ENCODE measurements at places on chromosomes 5 and 9.

- no peak for DNase-seq
Observed at GRCh38 chr5:147635882-147636728, 126.2 kb upstream of the DPYSL3 start.

DNA sequence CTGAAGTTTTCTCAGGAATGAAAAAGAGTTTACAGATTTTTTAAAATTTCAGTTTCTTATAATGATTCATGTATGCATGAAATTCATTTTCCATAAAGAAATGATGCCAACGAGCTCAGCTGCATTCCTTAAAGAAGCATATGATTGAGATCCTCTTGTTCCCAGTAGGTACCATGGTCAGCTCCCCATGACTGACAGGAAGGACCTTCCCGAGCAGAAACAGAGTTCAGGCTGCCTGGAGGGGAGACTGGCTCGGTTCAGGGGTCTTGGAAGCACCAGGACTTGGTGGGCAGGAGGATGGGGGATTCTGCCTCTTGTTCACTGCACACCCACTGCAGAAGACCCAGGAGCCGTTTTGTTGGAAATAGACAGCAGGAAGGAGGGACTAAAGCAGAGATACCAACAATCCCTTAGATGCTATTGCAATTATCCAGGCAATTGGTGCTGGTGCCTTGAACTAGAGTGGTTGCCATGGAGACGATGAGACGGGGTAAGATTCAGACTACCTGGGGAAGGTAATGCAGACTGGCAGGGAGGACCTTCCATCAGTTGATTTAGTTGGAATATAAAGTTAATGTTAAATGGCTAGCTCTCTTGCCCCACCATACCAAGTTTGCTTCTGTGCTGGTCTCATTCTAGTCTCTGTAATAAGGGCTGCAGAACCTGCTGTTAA lies 447.8 kb downstream of the MTRR start:
- DNase-seq, result no peak

DNA sequence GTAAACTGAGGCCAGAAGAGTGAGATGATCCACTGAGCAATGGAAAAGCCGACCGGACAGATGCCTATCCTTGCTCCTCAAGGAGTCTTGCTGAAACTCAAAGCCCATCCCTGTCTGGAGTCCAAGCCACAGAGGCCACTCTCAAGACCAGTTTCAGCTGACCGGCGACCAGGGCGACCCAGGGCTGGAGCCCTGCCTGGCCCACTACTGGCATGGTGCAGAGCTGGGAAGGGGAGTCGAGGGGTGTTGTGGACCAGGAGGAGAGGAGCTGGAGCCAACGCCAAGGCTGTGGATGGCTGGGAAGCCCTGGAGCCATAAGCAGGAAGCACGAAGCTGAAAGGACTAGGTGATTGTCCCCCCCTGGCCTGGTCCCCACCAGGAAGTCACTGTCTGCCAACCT lies 22.1 kb downstream of the FAM163B start:
- DNase-seq, result no peak

- no peak for DNase-seq
Observed at GRCh38 chr9:91515074-91515687, 91.5 kb upstream of the NFIL3 start.

- no peak for DNase-seq
Observed at GRCh38 chr9:108551030-108551841, 304.6 kb downstream of the ACTL7B start.

- no peak for DNase-seq
Observed at GRCh38 chr5:150710165-150710564, 9.3 kb upstream of the RBM22 start.

DNA sequence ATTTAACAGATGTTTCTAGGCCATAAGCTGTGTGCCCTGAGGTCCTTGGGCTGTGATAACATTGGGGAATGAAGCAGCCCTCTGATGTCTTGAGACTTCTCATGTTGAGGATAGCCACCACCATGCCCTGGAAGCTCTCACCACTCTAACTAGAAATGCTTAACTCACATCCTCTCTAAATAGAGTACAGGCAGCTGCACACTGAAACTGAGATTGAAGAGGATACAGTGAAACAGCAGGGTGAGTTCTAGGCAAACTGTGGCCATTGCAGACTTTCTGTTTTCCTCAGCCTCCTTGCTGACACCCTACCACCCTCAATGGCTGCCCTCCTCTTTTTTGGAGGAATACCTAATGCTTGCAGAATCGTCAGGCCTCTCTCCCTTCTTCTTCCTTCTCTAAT lies 22.4 kb downstream of the UTP15 start:
- DNase-seq, result no peak

DNA sequence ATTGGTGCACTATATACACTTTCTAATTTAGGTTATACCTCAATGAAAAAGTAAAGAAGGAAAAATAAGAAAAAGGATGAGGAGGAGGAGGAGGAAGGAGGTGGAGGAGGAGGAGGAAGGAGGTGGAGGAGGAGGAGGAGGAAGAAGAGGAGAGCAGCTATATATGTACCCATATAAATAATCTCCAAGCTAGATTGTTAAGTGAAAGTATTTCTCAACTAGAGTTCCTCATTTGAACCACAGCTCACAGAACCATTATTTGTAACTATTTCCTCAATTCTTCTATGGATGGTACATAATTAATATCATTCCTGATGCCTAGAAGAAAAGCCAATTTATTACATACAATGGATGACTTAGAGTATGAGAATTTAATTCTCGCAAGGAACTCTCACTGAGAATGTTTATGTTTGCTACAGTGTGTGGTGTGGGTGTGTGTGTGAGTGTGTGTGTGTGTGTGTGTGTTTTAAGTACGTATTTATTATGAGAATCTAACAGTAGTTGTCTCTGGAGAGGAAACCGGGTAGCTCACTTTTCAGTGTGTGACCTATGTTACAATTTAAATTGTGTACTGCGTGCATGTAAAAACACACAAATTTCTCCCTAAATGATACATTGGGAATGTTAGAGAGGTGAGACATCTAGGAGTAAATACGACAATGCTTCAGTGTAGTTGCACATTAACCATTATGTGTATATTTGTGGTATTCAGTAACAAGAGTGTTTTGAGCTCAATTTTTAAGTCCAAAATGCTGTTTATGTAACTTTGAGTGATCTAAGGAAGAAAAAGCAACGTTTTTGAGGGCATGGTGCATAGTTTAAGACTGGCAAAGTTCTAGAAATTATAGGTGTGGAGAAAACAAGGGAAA lies 20.2 kb upstream of the NREP start:
- DNase-seq, result no peak

- no peak for DNase-seq
Observed at GRCh38 chr5:29485333-29485732, 1708.2 kb upstream of the CDH6 start.

- DNase-seq, result no peak
Observed at GRCh38 chr9:21473236-21473635, 8.9 kb downstream of the IFNE start.

DNA sequence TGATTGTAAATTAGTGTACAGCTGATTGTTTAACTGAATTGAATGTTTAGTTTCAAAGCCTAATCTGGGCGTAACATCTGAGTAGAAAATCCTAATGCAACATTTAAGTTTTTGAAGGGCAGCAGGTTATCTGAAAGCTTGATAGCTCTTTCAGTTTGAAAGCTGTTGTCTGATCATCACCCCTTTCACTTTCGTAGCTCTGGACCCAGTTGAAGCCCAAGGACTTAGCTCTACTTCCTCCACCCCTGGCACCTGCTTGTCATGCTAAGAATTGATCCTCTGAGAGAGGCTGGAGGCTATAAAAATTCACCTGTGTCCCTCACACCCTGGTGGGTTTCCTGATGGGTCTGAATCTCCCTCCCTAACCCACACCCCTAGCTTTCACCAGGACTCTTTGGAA lies 86.0 kb downstream of the ZFAND5 start:
- DNase-seq, result no peak

GRCh38 chr5:14286574-14287421 lies 143.7 kb downstream of the TRIO start:
- DNase-seq, result no peak
